ENCODE measurements at places on chromosomes 7 and 10.

- DNase-seq, result no peak
Measured at GRCh38 chr7:33807155-33807530, 98.2 kb upstream of the BMPER start.

DNA sequence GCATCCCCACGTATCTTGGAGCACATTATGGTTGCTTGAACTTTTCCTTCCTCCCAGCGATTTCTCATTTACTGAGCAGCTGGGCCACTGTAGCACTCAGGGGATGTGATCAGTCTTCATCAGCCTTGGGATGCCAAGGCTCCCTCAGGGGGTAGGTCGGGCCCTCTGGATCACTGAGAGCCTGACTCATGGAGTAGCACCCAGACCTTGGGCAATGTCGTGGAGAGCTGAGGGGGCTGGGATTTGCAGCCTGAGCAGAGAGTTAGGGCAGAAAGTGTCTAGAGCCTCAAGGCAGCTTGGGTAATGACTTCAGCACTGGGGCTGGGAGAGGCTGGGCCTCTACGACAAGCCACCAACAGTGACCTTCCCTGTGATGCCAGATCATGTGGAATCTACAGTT is 86.5 kb upstream of the CXCL12 start:
- DNase-seq, result no peak

DNA sequence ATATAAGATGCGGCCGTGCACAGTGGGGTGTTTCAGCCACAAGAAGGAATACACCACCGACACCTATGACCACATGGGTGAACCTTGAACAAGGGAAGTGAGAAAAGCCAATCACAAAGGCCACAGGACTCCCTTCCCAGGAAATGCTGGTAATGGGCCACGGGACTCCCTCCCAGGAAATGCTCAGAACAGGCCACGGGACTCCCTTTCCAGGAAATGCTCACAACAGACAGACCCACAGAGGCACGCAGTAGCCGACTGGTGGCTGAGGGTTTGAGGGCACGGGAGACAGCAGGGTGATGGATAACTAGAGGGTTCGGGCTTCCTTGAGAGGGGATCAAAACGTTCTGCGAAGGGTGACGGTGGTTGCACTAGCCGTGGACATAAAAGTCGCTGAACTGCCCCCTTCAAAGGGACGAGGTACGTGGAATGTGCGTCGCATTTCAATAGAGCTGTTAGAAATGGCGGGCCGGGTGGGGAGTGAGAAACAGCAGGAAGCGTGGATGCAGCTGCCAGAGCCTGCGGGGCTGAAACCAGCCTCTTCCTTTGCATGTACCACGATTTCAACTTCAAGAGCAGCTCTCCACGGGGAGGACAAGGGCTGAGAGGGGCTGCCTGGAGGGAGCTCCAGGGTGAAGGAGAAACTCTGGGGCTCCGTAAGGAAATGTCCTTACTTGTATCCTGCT is 274.0 kb downstream of the ELFN1 start:
- DNase-seq, result no peak

- DNase-seq, result no peak
Measured at GRCh38 chr7:36487756-36488336, 98.2 kb downstream of the ANLN start.

- DNase-seq, result no peak
Measured at GRCh38 chr7:146397141-146397540, 280.5 kb downstream of the CNTNAP2 start.

GRCh38 chr7:68183176-68183575 is 1186.5 kb downstream of the TYW1 start:
- DNase-seq, result no peak

GRCh38 chr7:24769014-24769830 is 12.0 kb upstream of the GSDME start:
- DNase-seq, result no peak

DNA sequence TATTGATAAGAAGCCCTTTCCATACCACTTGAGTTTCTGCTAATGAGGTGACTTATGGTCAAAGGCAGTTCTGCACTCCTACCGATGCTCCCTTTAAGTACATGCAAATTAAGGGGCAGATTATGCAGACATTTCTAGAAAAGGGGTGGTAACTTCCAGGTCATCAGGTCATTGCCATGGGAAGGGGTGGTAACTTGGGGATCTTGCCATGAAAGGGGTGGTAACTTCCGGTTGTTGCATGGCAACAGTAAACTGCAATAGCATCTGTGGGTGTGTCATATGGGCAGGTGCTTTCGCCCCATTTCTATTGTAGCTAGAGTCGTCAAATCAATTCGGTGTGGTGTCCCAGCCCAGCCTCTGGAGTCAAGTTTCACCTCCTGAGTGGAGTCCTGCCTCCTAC is 150.9 kb downstream of the UBE2H start:
- no peak for DNase-seq

GRCh38 chr7:45978010-45978681 is 57.1 kb upstream of the IGFBP3 start:
- no peak for DNase-seq

DNA sequence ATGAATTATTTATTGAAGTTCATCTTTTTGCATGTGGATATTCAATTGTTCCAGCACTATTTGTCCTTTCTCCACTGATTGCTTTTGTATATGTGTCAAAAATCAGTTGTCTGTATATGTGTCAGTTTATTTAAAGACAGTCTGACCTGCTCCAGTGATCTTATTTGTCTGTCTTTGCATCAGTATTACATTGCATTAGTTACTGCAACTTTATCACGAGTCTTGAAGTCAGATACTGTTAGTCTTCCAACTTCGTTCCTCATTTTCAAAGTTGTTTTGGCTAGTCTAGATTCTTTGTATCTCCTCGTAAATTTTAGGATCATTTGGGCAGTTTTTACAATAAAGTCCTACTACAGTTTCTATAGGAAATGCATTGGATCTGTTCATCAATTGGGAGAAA is 166.4 kb downstream of the CELF2 start:
- DNase-seq, result no peak

DNA sequence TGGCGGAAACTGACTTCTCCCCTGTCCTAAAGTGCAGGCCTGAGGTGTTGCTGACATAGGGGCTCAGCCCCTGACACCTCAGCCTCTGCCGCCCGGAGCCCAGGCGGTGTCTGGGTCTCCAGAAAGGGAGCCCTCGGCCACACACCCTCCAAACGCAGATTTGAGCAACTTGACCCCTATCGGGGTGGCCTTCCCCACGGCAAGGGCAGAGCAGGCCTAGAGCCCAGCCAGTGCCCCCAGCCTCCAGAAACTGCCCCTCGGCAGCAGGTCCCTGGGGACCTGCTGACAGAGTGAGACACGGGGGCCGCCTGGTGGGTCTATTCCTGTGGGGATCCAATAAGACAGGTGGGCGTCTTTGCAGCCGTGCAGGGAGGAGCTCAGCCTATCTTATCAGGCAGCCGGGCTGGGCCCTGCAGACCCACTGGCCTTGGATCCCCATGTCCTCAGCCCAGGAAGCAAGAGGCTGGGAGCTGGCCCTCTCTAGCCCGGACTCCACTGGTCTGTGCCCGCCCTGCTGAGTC is 11.0 kb downstream of the TMEM184A start:
- no peak for DNase-seq

DNA sequence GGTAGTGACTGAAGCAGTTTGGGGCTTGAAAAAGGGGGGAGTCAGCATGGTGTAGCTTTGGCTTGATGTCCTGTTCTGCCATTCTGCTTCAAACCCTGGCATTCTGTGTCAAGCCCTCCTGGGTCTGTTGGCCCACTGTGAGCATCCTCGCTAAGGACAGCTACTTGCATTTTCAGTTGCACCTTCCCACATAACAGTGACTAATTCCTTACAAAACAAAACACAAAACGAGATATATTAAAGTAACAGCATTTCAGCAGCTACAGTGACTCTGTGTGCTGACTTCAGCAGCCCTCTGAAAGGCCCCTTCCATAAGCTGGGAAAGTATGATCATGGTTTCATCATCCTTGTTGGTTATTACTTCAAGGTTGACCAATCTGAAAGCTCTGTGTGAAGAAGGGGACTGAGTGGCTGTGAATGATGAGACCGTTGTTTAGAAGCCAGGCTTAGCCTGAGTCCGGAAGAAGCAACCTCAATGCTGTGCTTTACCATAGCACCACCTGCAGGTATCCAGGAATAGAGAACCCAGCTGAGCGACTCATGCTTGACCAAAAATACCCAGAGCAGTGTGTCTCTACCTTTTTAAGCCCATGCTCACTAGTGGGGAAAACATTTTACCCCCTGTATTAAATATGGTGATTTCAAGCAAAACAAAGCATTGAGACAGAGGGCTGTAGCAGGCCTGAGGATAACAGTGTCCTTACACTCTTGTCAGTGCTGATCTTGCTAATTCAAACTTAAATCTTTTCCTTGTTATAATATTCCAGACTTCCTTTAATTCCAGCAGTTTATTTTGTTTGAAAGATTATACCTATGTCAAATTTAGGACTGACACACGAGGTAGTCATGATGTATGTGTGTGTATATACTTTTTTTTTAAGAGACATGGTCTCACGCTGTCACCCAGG is 42.6 kb upstream of the CC2D2B start:
- DNase-seq, result peak; percentile 62

GRCh38 chr7:101586906-101587677 is 42.0 kb downstream of the MYL10 start:
- no peak for DNase-seq

GRCh38 chr7:127390817-127391590 is 1.5 kb downstream of the ZNF800 start:
- DNase-seq, result no peak

DNA sequence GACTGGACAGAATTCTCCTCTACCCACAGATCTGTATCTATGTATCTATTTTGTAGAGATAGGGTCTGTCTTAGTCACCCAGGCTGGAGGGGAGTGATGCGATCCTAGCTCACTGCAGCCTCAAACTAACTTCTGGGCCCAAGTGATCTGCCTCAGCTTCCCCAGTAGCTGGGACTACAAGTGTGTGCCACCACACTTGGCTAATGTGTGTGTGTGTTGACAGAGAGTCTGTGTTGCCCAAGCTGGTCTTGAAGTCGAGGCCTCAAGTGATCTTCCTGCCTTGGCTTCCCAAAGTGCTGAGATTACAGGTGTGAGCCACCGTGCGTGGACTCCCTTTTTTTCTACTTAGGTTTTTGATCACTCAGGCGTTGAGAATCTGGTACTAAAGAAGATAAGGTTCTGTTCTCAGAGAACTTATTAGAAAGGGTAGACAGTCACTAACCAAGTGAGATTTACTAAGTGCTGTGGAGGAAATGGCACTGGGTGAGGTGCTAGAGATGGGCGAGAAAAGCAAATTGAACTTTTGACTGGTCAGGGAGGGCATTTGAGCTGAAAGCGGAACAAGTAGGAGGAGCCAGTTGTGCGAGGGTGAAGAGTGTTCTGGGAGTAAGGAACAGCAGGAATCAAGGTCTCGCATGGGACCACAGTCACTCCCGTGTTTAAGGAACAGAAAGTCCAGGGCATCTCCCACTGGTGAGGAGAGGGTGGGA is 18.0 kb downstream of the NDUFB2 start:
- no peak for DNase-seq

GRCh38 chr10:47116445-47116844 is 183.6 kb upstream of the GDF10 start:
- no peak for DNase-seq

DNA sequence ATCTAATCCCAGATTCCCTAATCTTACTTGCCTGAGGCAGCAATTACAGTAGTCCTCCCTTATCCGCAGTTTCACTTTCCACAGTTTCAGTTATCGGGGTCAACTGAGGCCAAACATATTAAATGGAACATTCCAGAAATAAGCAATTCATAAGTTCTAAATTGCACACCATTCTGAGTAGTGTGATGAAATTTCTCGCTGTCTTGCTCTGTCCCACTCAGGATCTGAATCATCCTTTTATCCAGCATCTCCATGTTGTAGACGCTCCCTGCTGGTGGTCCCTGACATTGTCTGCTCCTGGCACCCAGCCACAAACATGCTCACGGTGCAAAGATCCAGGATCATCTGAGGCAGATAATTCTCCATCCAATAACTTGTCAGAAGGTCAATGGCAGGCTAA is 128.7 kb upstream of the CXCL12 start:
- no peak for DNase-seq

DNA sequence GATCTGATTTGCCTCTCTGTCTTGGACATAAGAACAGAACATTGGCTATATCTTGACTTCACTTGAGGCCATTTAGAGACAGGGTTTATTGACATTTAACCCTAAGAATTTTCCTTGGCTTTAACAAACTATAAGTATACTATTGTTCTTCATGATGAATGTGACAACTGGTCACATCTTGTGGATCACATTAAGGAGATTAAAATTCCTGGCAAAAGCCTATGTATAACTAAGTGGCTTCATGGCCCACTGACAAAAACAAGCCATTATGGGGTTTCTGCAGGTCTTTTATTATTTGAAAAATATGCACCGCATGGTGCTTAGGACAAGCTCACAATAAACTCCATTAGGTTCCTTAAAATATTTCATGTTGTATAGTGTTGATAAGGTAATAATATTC is 54.8 kb downstream of the THNSL1 start:
- DNase-seq, result no peak

DNA sequence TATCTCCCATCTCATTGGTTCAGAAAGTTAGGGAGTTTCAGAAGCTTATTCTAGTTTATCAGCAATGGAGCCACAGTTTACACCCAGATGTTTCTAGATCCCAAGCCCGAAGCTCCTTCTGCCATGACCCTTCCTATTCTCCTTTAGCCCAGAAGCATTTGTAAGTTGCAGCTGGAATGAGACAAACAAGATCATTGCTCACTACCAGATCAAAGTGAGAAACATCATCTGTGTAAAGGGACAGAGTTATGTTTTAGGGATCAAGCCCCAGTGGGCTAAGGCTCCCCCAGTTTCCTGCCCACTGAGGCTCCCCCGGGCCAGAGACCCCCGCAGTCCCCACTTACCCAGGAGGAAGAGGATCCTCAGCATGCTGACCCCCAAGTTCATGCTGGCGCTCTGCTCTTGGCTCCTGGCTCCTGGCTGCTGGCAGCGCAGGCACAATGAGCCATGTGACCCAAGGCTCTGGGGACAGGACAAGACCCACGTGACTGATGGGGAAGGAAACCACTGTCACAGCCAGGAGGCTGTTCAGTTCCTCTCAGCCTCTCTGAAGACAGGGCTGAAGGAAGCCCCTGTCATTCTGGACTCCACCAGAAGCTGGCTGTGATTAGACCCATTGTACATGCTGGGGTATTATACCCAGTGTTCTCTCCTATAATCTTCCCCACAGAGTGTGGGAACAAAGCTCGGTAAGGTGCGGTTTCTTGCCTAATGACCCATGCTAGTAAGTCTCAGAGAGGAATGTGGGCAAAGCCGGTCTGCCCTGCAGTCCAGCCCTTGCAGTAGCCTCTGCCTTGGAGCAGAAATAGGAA is at the start of gene TMEM273:
TMEM273 (minus strand) TSS at position 442 of the 812 bp plus-strand sequence; CDS start at position 387, 55 bp downstream.
- DNase-seq, result peak; percentile 48

GRCh38 chr10:85936161-85936560 is 430.4 kb downstream of the GRID1 start:
- DNase-seq, result no peak

DNA sequence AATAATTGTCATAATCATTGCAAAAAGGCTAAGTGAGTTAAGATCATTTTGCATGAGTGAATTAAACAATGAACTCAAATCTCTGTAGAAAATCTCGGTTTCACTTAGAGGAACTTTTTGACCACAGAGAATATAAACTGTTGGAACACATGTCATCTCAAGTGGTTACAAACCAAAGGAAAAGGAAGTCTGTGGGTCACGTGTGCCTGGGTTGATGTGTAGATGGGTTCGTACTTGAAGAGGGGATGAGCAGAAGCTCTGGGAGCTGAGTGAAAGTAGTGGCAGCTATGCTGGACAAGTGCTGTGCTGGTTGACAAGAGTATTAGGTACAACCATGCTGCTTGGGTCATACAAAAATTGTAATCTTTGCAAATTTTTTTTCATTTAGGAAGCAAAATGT is 35.0 kb downstream of the GLRX3 start:
- DNase-seq, result no peak

- DNase-seq, result no peak
Measured at GRCh38 chr7:83413424-83413823, 235.5 kb downstream of the SEMA3E start.
